Cardiac fibroblast (primary cell): ENCODE measurements at places on chromosomes 2 and 18.

DNA sequence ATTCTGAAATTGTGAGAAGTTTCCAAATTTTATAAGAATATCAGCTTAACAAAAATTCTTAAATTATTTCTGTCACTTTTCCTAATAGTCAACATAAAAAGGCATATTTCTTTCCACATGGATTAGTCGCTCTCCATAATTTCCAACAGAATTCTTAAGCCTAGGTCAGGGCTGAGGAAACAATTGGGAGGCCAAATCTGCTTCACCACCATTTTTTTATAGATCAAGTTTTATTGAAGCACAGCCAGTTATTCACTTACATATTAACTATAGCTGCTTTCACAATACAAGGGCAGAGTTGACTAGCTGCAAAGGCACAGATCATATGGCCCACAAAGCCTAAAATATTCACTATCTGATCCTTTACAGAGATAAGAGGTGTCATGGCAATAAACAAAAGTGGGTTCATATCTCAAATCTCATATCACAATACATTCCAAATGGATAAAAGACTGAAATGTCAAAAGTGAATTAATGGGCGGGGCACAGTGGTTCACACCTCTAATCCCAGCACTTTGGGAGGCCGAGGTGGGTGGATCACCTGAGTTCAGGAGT, 18.7 kb downstream of the MEMO1 start:
- DNase-seq: no peak

DNA sequence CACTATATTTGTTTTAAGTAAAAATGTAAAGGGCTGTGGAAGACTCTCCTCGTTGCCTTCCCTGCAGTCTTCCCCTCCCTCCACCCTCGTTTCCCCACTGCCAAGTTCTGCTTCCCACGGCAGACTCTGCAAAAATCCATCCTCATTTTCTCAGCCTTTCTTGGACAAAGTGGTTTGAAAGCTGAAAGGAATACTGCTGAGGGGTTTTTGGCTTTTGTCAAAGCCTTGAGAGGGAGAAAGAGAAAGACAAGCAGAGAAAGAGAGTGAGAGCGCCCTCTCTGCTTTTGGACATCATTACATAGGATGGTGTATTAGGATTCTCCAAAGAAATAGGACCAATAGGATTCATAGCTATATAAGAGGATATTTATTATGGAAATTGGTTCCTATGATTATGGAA, 455.9 kb upstream of the SOX11 start:
- DNase-seq: no peak

GRCh38 chr2:37617119-37617892, 54.1 kb downstream of the CDC42EP3 start:
- DNase-seq: no peak

DNA sequence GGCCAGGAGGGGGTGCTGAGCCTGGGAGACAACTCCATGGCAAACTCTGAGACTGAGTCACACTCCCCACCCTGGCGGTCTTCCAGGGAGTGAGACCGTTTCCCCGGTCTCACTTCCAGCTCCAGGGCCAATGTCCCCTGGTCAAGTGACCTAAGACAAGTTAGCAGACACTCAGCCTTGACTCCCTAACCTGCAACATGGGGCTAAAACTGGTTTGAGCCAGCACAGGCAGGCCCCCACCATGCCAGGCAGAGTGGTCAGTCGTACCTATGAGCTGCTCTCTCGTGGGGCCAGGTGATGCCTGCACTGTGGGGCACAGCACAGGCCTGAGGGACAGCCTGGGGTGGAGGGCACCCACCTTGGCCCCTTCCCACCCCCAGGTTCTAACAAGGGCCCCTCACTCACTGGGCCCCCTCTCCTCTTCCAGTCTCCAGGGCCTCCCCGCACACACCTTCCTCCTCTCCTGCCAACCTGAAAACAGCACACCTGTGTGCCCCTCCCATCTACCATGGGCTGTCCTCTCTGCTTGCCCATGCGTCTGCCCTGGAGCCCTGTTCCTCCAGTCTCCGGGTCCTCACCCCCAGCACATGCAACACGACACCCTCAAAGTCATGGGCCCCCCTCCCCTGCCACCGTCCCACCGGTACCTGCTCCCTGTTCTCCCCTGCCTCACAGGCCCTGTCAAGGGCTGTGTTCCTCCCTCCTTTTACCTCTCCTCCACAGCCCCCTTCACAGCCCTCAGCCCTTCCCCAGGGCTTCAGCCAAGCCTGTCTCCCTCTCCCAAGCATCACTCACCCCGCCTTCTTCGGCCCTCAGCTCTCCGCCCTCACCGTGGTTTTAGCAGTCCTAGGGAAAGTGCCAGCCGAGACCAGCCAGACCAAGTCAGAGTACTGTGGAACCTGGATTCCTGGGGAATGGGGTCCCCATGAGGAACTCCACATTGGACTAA, 1.6 kb downstream of the GPR17 start:
- peak; percentile 44 for DNase-seq

GRCh38 chr2:108460345-108461037, 11.5 kb downstream of the GCC2 start:
- DNase-seq: no peak

GRCh38 chr2:207091176-207091575, 74.6 kb downstream of the KLF7 start:
- DNase-seq: peak; percentile 75

GRCh38 chr18:41197967-41198366, 757.1 kb upstream of the PIK3C3 start:
- no peak for DNase-seq

GRCh38 chr2:202299712-202300111, 34.1 kb downstream of the NOP58 start:
- no peak for DNase-seq

DNA sequence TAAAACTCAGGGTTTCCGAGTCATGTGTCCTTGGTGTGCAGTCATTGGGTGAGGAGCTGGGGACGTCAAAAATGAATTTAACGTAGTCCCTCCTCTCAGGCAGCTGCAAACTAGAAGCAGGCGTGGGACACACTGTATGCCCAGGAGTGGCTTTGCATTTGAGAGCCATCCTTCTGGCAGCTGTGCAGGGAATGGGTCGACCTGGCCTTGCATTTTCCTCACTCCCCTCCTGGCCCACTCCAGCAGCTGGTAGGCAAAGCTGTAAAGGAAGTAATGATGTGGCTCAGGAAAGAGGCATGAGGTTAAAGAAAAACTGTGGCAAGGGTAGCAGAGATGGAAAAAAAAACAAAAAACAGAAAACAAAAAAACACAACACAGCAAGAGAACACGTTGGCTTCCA, 46.5 kb downstream of the RNF144A start:
- DNase-seq: no peak

DNA sequence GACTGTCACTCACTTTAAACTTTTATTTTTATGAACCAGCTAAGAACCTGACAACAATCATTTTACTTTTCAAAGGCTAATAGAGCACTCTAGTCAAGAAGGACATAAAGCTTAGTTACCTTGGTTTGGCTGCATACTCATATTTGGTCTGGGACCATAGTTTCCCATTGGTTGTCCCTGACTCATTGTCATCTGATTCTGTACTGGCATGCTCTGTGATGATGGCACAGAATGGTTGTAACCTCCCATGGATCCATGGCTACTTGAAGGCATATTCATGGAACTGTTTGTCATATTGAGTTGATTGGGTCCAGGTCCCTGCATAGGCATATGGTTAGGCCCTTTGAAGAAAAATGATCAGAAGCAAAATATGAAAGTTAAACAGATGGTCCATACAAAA, 37.9 kb downstream of the SS18 start:
- peak; percentile 40 for DNase-seq

DNA sequence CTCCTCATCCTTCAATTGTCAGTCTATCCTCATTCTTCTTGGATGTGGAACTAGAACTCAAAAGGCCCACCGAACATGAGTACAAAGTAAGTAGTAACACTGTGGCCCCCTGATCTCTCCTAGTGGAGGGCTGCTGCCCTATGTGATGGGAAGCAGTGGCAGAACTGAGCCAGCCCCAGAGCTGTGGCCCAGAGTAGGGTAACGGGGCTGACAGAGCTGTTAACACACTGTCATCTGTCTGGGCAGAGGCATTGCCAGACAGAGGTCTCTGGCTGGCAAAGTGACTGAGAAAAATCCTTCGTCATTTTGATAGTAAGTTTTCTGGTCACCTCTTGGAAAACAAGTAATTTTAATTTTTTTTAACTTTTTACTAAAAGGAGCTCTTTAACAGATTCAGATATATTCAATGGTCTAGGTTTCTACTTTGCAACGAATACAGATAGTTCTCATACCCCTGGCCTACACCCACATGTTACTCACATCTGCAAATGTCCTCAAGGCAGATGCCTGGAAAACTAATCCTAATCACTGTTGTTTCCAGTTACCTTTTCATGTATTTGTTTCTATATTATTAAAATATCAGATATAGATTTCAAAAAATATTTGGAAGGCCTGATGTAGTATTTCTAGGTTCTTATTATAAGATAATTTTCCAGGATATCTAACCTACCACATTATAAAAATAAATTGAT, 588.7 kb downstream of the CPS1 start:
- DNase-seq: no peak

DNA sequence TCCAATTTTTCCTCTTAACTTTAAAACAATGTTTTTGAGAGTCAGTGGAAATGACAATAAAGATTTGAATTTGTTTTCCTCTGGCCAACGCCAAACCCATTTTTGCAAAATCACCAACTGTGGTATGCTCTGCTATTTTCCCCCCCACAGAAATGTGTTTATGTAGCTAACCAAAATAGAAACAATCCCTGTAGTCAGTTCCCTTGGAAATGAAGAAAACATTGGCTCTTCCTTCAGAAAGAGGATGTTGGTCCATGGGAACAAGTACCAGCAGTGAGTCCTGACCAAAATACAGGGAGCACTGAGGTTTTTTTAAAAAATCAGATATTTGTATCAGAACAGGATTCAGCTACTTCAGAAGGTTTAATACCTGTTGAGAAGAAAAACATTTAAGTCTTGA, 65.3 kb downstream of the SLC40A1 start:
- DNase-seq: peak; percentile 19

GRCh38 chr2:215577356-215577755, 141.5 kb upstream of the FN1 start:
- peak; percentile 85 for DNase-seq

GRCh38 chr2:132383956-132384355, 32.6 kb upstream of the GPR39 start:
- no peak for DNase-seq

DNA sequence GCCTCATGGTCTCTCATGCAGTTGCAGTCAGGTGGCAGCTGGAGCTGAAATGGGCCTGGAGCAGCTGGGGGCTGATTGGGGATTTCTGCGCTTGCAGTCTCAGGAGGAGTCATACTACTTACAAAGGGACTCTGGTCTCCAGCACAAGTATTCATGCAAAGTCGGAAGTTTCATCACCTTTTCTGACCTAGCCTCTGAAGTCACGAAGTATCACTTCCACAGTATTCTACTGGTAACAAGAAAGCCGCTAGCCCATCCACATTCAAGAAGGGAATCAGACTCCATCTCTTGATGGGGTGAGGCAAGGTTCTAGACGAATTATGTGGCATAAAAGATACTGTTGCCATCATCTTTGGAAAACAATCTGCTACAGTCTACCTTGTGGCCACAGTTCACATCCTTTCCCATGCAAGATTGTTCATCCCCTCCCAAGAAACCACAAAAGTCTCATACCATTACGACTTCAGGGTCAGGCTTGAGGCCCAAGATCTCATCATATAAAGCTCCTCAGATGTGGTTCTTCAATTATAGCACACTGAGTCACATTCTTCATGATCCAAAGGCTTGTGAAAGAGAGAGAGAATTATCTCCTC, 95.3 kb downstream of the SMC6 start:
- DNase-seq: peak; percentile 42

GRCh38 chr2:225920621-225921220, 521.2 kb downstream of the NYAP2 start:
- DNase-seq: peak; percentile 9

DNA sequence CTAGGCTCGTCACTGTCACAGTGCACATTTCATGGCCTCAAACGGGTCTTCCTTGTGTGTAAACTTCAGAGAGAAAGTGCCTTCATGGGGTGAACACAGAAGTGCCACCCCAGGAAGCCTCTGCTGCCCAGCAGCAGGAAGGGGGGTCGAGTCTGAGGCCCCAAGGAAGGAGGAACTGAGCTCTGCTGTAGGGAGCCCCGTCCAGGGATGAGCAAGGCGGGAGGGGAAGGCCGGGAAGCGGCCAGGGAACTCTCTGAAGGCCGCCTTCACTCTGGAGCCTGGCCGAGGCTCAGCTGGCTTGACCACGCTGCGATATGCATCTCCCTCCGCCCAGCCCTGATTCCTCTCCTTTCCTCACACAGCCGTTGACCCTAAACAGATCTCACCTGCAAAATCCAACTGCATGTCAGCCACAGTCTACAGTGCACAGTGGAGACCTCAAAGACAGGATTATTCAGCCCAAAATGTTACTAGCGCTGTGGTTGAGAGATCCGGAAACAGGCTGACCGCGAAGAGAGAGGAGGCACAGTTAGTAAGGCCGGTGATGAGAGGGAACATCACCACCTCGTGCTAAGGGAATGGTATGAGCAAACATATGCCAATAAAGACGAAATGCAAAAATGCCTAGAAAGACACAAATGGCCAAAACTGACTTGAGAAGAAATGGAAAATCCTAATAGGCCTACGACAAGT, 34.2 kb upstream of the CTDP1 start:
- DNase-seq: peak; percentile 5

DNA sequence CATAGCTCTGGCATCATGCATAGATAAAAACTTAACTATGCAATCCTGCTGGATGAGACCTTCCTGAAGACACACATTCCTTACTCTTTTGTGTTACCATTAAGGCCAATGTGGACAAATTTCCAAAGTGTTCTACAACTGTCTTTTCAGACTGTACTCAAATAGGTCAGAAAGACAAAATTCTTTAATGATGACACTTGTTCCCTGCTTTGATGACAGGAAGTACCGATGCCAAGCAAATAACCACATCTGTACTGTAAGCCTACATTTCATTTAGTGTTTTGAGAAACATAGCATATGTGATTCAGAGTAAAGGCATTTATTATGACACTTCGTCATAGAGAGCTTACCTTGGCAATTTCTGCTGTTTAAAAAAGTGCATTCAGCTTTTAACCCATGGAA, 55.0 kb downstream of the PMAIP1 start:
- peak; percentile 75 for DNase-seq

GRCh38 chr2:122543815-122544214, 788.4 kb downstream of the TSN start:
- DNase-seq: peak; percentile 73

DNA sequence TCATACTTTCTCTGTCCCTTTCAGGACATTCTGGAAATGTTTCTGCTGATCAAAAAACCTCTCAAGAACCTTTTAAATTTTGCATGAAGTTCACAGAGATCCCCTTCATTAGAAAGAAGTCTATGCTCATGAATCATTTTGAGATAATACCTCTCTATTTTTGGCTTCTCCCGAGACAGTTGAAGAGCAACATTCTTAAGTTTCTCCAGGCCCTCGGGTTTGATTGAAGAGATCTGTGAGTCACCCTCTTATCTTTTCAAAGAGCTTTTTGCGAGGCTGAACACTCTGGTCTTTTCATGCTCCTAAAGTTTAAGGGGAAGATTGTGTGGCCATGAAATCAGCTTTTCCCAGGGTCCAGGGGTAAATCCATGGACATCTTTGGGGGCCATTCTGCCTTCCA, 354.2 kb downstream of the FBXO15 start:
- peak; percentile 52 for DNase-seq

DNA sequence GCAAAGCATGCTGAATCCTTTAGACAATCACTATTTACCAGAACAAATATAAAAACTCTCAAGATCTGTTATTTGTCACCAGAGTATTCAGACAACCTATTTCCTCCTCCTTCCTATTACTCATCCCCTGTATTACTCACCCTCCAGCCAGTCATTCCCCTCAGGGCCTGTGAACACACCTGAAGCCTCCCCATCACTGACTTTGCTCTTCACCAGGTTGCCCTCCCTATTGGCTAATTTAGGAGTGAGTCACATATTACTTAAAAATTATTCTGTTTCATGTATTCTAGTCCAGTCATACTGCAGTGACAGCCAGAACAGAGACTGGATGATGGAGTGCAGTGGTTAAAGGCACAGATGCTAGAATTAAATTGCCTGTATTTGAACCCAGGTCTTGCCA, 3.7 kb upstream of the ATG16L1 start:
- DNase-seq: peak; percentile 76
